ENCODE measurements at places on chromosomes 3 and 15.

GRCh38 chr15:52382647-52383046 lies 87.0 kb upstream of the MYO5C start:
- no peak for DNase-seq

DNA sequence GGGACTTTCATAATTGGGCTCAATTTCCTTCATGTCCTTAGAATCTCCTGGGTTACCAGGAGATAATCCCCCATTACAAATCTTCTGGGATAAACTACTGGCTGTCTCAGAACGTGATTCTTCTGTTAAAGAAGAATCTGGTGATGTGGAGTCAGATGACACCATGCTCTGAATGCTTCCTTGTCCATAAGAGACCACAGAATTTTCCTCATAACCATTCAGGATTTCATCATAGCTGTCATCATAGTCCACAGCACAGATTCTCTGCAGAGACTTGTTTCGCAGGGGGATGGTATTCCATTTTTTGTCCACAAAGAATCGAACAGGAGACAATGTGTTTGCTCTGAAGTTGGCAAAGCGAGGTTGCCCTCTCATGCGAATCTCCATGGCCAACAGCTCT lies 109.8 kb upstream of the TSPAN3 start:
- DNase-seq = no peak

DNA sequence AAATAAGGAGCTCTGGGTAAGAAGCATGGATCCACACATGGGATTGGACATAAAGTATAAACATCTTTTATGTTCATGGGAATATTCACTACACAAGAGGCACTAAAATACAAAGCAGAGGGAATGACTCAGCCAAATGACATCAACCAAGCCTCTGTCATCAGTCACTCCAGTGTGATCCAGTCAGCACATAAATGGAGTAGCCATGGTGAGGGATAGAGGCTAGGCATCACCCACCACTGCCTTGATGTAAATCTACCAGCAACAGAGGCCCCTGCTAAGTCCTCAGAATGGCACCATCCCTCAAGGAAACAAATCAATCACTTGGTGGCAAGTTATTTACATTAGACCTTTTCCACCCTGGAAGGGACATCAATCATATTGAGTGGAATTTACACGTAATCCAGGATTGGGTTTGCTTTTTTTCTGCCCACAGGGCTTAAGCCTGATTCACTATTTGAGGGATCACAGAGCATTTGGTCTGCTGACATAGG lies 27.2 kb downstream of the VEPH1 start:
- DNase-seq = no peak

GRCh38 chr3:183824761-183825455 lies 469 bp downstream of the MAP6D1 start:
- no peak for DNase-seq

Data from NCI-H526 (cell line).